ENCODE measurements at places on chromosomes 4 and X.

DNA sequence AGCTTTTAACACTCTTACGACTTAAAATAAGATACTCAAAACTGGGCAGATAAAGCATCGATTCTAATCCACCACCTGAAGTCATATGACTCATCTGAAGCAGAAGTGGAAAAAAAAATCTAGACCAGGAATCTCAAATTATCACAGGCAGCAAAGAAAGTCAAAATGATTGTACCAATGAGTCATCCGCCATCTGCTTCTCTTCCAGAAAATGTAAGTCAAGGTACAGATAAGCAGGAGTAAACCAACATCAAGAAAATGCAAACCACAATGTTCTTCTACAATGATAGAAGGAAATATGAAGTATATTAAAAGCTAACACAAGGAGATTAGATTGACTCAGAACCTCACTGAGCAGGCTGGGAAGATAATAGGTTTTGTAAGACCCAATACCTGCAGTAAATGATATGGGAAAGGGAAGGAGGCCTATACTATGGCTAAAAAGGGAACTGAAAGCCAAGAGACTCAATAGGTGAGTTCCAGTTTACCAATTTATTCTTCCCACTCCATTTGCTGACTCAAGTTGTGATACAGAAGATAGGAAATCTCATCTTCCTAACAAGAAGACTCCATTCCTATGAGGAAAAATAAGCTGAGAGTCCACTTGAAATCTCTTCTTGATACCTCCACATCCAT, 88.4 kb upstream of the TET2 start:
- DNase-seq, result no peak

GRCh38 chrX:8289523-8289922, 118.5 kb upstream of the VCX2 start:
- DNase-seq, result no peak

- DNase-seq, result no peak
These were observed 861.1 kb upstream of the IGFBP7 start for GRCh38 chr4:57971261-57971660.

GRCh38 chr4:70589785-70590184, 2.3 kb upstream of the AMBN start:
- no peak for DNase-seq

- DNase-seq, result no peak
These were observed 23.9 kb downstream of the HTT start for GRCh38 chr4:3098346-3098745.

DNA sequence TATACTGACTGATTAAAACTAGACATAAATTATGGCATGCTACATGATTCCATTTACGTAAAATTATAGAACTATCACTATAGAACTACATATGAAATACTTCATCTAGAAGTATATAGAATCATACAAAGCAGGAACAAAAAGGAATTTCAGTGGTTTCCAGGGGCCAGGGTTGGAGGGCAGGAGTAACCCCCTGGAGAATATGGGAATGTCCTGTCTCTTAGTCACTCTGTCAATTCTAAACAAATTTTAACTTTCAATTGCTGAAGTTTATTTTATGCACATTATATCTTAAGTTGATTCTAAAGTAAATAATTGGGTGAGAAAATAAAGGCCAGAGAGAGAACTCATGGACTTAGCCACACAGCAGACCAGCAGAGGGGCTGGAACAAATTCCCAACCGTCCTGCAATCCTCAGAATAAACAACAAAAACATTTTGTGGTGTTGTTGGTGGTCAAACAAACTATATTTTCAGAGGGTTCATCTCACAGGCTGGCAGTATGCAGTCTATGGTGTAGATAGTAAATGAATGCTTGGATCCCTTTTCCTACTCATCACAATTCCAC, 476.9 kb upstream of the SLIT2 start:
- no peak for DNase-seq

DNA sequence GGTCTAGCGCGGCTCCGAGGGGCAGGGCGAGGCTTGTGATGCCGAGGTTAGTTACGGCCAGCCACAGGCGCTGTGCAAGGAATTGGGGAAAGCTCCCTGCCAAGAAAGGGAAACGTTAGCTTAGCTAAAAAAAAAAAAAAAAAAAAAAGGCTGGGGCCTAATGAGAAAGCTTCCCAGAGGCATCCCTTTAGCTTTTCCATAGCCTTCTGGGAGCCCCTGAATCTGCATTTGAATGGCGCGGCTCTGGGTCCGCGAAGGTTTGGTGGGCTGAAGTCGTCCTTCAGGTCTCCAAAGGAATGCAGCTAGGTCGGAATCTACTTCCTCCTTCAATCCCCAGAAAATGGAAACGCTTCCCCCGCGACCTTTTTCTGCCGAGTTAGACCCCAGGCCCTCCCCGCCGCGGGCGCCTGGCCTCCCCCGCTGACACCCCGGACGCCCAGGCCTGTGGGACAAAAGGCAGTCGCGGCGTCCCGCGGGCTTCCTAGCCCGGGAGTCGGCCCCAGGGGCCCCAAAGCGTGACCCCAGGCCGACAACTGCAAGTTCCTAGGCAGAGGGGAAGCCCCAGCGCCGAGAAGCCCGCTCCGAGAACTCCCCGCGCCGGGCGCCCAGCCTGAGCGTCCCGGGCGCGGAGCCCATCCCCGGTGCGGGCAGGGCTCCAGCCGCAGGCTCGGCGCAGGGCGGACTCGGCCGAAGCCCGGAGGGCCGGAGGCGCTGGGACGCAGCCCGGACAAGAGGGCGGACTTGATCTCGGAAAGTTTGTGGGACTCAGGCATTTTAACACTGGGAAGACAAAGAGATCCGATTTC, 605 bp upstream of the FAT1 start:
- DNase-seq, result peak; percentile 19

DNA sequence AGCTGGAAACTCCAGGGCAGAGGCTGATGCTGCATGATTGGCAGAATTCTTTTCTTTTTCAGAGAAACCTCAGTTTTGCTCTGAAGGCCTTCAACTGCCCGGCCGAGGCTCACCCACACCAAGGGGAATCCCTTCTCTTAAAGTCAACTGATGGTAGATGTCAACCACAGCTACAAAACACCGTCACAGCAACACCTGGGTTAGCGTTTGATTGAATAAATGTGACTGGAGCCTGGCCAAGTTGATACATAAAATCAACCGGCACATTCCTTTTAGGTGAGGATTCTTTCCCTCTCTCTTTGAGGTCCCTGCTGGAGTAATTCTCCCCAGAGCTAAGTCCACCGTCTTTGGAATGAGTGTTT, 15.2 kb upstream of the KIAA0232 start:
- DNase-seq, result no peak
